ENCODE measurements at places on chromosomes 3 and 15. TPM values are rescaled to one million over a fixed set of nuclear protein-coding genes. Genes with fewer than 3 reads are reported as not detected.

Gene MYLK
- 5.4 TPM for total RNA-seq

Gene DISP2
- total RNA-seq: 0.20 TPM

Gene CYP1A1
- total RNA-seq: not detected

Gene APPL1
- total RNA-seq: 38.2 TPM

Gene GMNC
- total RNA-seq: not detected

- H3K27me3 ChIP-seq: peaks cover 56% of the 10 kb centered on the region
- no peaks in the 10 kb centered on the region for H3K36me3 ChIP-seq
- H3K4me1 ChIP-seq: peaks cover 21% of the 10 kb centered on the region
- no peak for DNase-seq
- peak overlapping the region; percentile 35 for H3K4me3 ChIP-seq
Measured at GRCh38 chr15:89358435-89358754, 23.8 kb upstream of the POLG start.

GRCh38 chr3:117278424-117279190 is 569.0 kb downstream of the TUSC7 start:
- no peaks in the 10 kb centered on the region for H3K4me1 ChIP-seq
- no peaks in the 10 kb centered on the region for H3K36me3 ChIP-seq
- H3K27ac ChIP-seq: no peak overlapping the region
- H3K4me3 ChIP-seq: no peak overlapping the region
- no peaks in the 10 kb centered on the region for H3K27me3 ChIP-seq

- no peak overlapping the region for H3K27ac ChIP-seq
- no peaks in the 10 kb centered on the region for H3K27me3 ChIP-seq
- no peak overlapping the region for H3K4me3 ChIP-seq
- H3K4me1 ChIP-seq: peaks cover 18% of the 10 kb centered on the region
- no peaks in the 10 kb centered on the region for H3K36me3 ChIP-seq
Measured at GRCh38 chr15:88661041-88661700, 22.4 kb downstream of the ISG20 start.

Data from natural killer cell (primary cell).